AG04449 (cell line): ENCODE measurements at places on chromosomes 13 and 19.

- DNase-seq: no peak
Measured at GRCh38 chr13:36288794-36289391, 8.7 kb downstream of the CCDC169 start.

DNA sequence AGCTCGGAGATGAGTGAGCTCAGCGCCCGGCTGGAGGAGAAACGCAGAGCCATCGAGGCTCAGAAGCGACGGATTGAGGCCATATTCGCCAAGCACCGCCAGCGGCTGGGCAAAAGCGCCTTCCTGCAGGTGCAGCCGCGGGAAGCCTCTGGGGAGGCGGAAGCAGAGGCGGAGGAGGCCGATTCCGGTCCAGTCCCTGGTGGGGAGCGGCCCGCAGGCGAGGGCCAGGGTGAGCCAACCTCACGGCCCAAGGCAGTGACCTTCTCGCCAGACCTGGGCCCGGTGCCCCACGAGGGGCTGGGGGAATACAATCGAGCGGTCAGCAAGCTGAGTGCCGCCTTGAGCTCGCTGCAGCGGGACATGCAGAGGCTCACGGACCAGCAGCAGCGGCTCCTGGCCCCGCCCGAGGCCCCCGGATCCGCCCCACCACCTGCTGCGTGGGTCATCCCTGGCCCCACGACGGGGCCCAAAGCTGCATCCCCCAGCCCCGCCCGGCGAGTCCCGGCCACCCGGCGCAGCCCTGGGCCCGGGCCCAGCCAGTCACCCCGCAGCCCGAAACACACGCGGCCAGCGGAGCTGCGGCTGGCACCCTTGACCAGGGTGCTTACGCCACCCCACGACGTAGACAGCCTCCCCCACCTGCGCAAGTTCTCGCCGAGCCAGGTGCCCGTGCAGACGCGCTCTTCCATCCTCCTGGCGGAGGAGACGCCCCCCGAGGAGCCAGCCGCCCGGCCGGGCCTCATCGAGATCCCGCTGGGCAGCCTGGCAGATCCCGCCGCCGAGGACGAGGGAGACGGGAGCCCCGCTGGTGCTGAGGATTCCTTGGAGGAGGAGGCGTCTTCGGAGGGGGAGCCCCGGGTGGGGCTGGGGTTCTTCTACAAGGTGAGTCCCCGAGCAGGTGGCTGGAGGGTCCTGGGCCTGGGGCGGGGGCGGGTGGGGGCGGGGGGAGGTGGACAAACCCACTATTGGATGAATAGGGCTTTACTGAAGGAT is 16.8 kb downstream of the XAB2 start:
- DNase-seq: no peak

DNA sequence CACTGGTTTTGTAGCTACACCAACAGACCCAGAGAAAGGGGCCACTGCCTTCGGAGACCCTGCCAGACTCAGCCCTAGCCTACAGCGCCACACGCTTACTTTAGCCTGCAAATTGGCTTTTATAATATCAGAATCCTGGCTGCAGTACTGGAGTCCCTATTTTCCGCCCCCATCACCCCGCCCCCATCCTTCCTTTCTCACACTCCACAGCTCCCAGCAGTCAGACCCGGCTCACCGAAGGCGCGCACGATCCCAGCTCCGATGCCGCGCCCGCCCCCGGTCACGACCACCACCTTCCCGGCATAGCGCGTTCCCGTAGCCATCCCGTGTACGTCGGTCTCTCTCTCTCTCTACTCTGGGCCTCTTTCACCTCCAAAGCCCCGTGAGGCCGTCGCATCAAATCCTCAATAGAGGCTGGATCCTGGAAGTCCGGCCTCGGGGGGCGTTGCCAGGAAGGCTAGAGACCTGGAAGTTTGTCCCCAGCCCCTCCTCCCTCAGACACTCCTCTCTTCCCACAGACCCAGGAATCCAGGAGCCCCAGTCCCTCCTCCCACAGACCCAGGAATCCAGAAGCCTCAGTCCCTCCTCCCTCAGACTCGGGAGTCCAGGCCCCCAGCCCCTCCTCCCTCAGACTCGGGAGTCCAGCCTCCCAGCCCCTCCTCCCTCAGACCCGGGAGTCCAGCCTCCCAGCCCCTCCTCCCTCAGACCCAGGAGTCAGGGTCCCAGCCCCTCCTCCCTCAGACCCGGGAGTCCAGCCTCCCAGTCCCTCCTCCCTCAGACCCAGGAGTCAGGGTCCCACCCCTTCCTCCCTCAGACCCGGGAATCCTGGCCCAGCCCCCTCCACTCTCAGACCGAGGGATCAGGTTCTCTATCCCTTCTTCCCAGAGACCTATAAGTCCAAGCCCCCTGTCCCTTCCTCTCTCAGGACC is at the start of gene HSD17B14:
Gene HSD17B14, minus strand, starts transcription at position 403 of the 929 bp plus-strand sequence. Its CDS starts 80 bp downstream, at position 323.
- no peak for DNase-seq

- peak; percentile 1 for DNase-seq
Measured at GRCh38 chr13:26529441-26529840, 28.0 kb upstream of the WASF3 start.
